GM23338 (cell line): ENCODE measurements at places on chromosomes 16 and 17. TPM values are rescaled to one million over a fixed set of nuclear protein-coding genes. Genes with fewer than 3 reads are reported as not detected.

The SLFN12 gene
- total RNA-seq: 6.1 and 9.2 TPM in 2 replicates

The NT5C gene
- total RNA-seq: 91.7 and 122 TPM in 2 replicates

The CACNG3 gene
- 0.12 TPM in 1 of 2 replicates, not detected in the other for total RNA-seq

The NKD1 gene
- total RNA-seq: 1.6 and 2.1 TPM in 2 replicates

The PRCD gene
- total RNA-seq: 0.38 and 0.50 TPM in 2 replicates

DNA sequence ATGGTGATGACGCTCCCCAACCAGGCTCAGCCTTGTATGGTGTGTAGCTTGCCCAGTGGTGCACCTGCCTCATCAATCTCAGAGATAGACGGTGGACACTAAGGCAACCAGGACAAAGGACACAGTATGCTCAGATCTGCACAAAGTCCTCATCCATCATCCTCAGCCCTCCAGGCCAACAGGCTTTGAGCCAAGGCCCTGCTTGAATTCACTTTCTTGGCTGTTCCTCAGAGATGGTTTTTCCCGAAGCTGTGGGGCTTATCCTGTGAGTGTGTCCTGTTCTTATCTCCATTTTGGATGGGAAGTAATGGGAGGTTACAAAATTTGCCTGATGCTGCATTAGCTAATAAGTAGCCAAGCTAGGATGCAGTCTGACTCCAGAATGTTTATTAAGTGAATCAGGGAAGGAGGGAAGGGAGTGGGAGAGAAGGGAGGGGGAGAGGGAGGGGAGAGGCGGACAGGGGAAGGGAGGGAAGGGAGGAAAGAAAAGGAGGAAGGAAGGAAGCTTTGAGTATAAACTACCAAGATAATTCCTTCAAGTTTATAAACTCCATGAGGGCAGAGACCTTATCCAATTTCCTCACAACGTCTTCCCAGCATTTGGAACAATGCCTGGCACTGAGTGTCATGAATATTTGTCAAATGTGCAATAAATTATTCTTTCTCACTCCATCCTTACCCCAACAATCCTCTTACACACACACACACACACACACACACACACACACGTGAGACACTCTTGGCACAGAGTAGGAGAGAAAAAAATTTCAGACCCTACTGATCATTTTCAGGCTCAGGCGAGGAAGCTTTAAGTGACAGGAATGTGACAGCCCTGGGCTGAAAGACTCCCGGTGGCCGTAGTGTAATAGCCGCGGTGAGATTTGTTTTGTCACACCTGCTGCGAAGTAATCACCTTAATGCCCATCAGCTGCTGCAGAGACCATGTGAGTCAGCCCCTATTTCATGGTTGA, 84.3 kb downstream of the BMERB1 start:
- DNase-seq: no peak

- DNase-seq: no peak
These were observed 20.0 kb downstream of the ADAMTS18 start for GRCh38 chr16:77414752-77415231.

DNA sequence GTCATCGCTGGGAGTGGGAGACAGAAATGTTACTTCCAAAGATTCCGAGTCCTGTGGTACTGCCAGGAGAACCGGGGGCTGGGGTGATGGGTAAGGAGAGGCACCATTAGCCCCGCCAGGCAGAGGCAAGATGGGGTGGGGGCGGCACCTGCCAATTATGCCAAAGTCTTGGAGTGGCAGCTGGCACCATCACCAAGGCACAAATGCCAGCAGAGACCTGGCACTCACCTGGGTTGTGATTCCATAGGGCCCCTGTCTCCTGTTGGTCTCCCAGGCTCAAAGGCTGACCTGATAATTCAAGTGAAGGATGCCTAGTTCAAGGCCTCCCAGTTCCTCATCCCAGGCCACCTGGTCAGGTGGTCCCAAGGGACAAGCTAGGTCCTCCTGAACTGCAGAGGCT, 7.6 kb downstream of the NXPH3 start:
- no peak for DNase-seq

DNA sequence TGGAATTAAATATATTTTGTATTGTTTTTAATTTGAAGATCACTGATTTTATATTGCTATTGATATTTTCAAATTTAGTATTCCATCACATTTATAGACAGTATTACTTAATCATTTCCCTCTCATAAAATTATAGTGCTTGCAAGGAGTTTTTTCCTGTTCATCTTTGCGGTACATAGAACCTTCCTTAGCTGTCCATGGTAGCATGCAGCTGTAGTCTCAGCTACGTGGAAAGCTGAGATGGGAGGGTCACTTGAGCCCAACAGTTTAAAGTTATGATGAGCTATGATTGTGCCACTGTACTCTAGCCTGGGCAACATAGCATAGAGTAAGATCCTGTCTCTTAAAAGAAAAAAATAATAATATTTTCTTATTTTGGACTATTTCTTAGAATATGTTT, 215.8 kb upstream of the CHMP6 start:
- DNase-seq: no peak

DNA sequence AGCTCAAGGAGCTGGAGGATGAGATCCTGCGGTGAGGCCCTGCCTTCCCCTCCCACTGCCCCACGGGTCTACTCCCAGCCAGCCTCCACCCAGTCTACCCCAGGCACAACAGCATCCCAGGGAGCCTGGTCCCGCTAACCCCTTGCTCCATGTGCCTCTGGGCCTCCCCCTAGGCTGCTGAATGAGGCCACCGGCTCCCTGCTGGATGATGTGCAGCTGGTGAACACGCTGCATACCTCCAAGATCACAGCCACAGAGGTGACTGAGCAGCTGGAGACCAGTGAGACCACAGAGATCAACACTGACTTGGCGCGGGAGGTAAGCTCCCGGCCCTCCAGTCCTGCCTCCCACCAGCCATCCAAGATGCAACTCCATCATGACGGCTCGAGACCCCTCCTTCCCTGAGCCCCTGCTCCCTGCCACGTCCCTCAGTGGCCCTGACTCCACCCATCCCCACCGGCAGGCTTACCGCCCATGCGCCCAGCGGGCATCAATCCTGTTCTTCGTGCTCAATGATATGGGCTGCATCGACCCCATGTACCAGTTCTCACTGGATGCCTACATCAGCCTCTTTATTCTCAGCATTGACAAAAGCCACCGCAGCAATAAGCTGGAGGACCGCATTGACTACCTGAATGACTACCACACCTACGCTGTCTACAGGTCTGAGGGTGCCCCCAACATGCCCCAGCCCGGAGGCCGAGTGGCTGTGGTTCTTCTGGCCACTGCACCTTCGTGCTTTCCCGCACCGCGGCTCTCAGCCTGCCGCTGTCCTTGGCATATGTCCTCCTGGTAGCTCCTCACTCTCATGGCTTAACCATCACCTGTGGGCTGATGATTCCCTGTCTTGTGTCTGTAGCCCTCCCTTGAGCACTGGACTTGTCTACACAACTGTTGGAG, 15.0 kb upstream of the KDM6B start:
- DNase-seq: no peak

DNA sequence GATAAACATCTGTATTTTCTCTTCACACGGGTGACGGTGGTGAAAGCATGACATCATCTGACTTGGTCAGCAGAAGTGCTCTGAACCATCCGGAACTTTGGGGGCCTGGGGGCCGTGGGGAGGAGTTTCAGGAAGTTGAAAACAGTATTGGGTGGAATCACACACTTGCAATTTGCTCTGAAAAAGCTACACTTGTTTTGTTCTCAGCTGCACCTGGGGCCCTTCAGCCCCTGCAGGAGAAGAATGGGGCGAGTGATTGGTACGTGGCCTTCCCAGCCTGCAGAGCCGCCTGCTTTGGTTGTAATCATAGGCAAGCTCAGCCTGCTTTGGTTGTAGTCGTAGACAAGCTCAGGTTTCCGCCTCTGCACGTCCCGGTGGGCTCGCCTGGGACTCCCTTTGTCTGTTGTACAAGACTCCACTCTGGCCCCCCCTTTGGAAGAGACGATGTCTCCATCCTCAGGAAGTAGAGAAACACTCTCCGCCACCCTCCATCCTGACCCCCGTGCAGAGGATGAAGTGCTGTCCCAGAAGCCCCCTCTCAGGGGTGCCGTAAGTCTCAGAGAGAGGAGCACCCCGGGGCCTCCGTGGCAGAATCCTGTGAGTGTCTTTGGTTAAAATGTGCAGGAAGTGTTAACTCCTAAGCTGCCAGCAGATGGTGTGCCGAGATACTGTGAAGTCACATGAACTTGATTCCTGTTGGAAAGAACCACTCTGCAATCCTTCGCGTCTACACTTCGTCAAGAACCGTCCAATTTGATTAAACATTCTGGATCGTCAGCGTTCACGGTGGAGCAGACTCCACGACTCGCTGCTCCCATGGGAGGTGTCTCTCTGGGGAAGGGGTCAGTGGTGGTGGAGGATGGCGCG, 5.4 kb downstream of the BANP start:
- DNase-seq: peak; percentile 62

GRCh38 chr17:67562005-67562404, 155.7 kb upstream of the NOL11 start:
- no peak for DNase-seq

GRCh38 chr17:27239046-27239445, 54.9 kb upstream of the WSB1 start:
- no peak for DNase-seq

DNA sequence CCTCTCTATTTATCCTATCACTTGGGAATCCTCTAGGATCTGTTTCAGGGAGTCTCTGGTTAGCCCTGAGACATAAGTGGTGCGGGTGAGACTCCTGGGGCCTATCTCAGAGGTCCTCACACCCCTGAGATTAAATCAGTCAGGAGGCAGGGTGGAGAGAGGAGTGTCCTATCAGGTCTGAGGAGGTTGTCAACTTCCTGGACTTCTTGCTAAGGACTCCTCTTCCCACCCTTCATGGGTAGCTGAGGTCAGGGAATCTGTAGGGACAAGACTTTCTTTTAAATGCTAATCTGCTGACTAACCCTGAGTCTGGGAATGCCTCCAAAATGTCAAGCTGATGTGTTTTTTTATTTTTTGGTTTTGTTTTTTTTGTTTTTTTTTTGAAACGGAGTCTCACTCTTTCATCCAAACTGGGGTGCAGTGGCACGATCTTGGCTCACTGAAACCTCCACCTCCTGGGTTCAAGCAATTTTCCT, 6.6 kb upstream of the ARMC5 start:
- peak; percentile 42 for DNase-seq

DNA sequence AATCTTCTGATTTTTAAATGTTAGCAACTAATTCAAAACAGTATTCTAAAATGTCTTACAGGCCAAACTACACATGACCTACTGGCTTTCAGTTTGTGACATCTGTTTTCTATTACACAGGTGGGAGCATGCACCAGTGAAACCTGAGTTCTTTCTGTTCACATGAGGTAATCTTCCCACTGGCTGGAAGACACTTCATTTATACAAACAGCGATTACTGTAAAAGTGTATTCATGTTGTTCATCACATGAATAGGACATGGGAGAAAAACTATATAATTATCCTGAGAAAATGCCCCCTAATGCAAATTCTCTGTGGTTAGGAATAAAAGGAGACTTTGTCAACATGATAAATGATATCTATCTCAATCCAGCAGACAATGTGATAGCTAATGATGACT, 11.1 kb upstream of the PIK3R5 start:
- no peak for DNase-seq
